ENCODE measurements at places on chromosomes 16 and 17.

DNA sequence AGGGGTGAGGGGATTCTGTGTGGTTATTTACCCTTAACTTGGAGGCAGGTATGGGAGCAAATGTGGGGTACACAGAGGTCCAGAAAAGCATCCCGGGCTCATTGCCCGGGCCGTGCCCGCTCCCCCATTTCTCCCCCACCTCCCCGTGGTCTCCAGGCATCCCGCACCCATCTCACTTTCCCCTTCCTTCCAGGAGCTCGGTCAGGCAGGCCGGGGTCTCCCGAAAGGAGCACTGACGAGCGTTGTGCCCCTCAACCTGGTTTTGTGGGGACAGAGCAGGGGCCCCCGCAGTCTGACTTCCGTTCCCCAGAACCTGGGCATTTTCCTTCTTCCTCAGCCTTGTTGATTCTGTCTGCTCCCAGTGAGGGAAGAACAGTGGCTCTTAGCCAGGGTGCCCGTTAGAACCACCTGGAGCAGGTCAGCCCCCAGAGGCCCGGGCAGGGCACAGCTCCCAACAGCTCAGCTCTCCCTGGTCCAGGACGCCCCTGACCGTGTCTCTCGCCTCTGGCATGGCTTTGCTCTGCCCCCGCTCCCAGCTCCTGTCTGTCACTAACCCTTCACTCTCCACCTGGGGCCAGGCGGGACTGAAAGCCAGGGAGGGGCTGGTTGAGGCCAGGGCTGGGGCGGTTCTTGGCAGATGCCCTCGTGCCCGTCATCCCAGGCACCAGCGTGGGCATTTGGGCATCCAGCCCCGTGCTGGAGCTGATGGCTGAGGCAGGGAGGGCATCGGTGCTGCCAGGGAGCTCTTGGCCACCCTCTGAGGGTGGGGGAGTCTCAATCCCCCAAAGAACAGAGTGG lies 12.5 kb upstream of the NUDT16L1 start:
- DNase-seq: no peak

- DNase-seq: no peak
Observed at GRCh38 chr17:74950207-74950606, 14.5 kb downstream of the OTOP3 start.

DNA sequence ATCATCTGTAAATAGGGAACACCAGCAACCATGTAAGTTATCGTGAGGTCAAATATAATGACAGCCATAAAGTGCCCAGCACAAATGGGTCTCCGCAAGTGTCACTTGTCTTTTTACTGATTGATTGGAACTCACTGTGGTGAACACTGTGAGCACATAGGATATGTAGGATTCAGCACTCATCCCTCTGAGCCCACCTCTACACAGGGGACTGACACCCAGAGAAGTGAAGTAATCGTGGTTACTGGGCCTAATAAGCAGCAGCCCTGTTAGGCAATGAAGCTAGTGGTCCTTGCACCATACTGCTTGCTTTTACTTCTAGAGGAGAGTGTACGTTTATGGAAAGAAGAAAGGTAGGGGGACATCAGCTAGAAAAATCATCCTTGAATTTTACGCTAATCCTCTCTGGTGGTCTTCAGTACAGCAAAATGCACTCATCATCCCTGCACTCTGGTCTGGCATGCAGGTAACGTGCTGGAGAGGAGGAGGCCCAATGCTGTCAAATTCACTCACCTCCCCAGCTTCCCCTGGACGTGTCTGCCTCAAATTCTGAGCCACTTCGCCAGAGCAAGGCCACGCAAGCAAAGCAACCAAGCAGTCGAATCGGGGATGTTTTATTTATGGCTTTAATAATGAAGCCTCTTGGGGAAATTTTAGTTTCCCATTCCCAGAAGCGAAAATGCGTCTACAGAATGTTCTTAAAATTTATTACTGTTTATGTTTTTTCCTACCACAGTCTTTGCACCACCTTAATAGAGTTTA lies 74.7 kb downstream of the YPEL2 start:
- no peak for DNase-seq

DNA sequence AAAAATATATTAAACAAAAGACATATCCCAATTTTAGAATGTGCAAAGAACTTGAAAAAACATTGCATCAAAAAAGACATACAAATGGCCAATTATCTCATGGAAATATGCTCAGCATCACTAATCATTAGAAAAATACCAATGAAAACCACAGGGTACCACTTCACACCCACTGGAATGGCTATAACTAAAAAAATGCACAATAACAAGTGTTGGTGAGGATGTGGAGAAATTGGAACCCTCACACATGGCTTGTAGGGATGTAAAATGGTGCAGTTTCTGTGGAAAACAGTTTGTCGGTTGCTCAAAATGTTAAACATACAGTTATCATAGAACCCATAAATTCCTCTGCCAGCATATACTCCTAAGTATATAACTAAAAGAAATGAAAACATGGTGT lies 796 bp upstream of the PSMB6 start:
- DNase-seq: no peak

GRCh38 chr16:75868636-75869632 lies 142.6 kb upstream of the CPHXL start:
- DNase-seq: no peak

GRCh38 chr17:75006653-75007052 lies 5.8 kb upstream of the MRPL58 start:
- DNase-seq: no peak

DNA sequence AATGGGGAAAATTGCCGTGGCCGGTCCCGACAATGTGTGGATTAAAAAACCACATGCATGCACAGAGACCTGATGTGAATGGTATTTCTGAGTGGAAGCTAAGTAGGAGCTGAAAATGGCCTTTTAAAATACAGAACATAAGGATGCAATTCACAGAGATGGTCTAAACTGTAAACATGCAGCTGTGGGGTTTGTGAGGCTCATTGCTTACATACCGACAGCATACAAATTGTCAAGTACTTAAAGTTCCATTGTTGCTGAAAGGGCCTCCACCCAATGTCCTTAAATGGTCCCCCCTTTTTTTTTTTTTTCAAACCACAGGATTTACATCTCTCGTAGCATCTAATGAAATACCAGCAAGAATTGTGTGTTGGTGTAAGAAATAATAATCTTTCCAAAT lies 523.2 kb downstream of the MAF start:
- no peak for DNase-seq

DNA sequence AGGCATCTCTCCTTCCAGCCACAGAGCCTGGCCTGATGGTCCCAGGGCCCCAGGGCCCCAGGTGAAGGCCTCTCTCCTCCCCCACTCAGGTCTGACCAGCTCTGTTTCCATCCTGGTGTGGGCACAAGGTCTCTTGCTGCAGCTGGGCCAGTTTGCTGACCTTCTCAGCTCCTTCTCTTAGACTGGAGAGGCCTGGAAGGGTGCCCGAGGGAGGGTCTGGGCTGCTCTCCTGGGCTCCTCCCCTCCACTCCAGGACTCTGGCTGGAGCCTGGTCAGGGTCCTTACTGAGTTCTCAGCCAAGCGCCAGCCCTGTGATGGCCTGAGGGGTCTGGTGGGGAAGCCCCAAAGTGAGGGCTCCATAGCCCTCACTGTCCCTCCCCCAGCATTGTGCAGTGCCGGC lies 12.4 kb downstream of the SOCS3 start:
- no peak for DNase-seq

DNA sequence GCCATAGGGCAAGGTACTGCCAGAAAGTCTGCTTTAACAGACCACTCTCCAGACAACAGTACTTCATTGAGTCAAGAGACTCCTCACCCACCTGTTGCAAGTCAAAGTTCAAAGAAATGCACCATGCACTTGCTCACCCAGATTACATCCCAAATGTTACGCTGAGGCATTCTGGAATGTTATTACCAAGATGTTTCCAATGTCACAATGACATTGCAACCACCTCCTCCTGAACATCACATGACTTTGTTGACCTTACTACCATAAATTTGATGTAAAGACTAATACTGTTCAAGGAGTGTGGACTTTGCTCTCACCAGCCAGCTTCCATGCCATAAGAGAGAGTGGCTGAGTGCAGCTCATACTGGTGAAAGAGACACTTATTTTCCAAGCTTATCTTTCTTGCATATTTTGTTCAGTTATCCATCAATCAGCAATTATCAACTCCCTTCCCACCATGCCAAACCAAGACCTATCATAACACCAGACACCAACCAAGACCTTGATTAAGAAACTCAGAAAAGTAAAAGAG lies 58.5 kb upstream of the BCAR1 start:
- no peak for DNase-seq

DNA sequence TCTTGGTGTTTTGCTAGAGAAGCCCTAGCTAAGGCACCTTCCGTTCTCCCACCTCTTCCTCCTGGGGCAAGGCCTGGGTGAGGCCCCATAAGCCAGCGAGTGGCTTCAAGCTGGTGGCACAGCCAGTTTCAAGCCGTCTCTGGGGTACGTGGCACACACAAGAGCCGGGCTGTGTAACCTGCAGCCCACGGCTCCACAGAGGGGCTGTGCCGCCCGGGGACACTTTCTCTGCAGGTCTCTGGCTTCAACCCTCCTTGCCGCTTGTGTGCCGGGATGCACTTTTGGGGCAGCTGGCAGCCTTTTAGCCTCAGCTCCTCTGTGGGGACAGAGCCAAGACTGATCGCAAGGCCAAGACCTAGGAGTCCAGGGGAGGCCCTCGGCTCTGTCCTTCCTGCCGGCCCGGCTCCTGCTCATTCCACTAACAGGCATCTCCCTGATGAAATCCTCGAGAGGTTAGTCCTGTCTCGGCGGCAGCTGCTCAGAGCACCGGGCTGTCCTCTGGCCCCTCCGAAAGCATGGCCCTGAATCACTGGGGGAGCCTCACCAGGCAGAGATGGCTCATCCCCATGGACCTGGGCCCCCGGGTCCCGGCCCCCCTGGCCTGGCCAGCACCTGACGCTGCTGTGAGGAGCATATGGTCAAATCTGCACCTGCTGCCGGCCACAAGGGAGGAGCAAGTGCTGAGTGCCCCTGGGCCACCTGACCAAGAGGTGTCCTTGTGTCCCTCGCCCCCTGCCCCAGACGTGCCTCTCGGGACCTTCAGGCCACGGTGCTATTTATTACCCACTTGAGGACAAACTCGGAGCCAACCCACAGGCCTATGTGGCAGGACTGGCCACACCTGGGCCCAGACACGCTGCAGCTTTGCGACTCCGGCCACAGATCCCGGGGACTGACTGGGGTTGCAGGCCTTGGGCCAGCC lies 98.5 kb downstream of the METRNL start:
- no peak for DNase-seq

DNA sequence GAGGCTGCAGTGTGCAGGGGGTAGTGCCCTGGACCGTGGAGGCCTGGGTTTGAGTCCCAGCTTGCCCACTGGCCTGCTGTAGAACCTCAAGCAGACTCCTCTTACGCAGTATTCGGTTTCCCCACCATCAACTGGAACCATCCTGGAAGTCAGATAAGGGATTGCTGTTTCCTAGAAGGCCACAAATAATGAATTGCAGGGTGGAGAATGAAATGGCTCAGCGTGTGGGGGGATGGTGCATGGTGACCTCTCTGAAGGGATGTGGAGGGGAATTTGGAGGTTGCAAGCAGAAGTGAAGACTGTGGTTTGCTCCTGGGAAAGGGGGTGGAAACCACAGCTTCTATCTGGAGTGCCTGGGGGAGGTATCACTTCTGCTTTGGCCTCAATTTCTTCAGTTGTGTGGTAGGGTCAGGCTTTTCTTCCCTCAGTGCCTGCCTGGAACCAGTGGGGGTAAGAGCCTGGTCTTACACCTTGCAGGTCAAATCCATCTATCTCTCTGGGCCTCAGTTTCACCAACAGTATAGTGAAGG lies 1.7 kb downstream of the ADGRG5 start:
- no peak for DNase-seq

DNA sequence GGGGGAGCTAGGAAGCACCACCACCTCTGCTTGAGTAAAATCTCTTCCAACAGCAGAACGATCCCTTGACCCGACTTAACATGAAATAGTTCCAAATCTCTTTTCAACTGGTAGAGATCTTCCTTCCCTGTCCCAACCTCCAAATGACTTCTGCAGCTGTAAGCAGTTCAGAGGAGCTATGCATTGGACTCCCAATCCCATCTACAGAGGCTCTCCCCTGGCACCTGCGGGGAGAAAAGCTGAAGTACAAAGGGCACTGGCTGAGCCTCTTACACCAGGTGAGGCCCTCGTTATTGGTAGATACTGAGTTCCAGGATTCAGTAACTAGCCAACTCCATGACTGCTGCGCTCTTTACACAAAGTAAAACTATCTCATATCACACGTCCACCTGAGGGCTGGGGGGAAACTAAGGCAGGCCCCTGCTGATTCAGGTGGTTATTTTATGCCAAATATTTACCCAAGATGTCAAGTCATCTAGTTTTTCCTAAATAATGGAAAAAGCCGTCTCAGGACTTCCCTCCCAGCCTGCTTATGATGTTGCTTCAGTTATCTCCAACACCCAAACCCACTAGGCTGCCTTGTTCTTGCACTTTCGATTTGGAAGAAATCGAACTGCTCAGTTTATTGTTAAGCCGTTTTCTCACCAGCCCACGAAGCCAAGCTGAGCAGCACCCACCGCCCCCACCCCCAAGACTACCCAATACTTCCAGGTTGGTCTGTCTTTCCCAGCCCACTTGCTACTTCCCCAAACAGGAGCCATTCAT lies 3.2 kb downstream of the ACTG1 start:
- DNase-seq: no peak

DNA sequence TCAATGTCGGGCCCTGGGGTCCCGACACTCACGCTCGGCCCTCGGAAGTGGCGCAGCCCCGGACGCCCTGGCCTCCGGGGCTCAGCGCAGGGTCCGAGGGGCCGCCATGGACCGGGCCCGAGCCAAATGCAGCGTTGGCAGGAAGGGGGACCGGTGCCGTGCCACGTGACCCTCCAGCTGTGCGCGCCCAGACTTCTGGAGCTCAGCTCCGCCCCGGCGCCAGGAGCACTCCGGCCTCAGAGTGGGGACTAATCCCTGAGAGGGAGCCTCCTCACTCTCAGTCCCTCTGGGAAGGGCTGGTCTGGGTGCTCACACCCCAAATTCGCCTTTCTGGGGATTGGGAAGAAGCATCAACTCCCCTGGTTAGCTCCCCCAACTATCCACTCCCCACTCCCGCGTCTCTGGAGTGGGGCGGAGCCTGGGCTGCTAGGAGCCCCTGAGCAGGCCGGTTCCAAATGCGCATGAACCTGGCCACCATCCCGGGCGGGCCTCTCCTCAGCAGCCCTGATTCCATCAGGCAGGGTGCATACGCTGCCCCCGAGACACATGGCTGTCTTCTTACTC lies at the start of gene B3GNT9:
Gene B3GNT9, minus strand, starts transcription at position 166 of the 564 bp plus-strand sequence. CDS start 513 bp downstream, outside the sequence.
- peak; percentile 85 for DNase-seq
